ENCODE measurements at places on chromosomes 2 and 18.

DNA sequence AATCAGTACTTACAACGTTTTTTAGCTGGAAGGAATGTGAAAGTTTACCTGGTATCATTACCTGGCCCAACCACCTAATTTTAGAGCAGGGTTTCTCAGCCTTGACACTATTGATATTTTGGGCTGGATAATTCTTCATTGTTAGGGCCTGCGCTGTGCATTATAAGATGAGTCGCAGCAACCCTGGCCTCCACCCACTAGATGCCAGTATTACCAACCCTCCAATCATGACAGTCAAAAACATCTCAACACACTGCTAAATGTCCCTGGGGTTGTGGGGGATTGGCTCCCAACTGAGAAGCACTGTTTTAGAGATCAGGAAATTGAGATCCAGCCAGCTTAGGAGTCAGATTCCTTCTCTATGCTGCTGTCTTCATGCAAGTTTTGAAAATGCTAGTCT lies 265.3 kb upstream of the TCF4 start:
- no peak for DNase-seq

GRCh38 chr18:37657493-37657892 lies 91.9 kb upstream of the CELF4 start:
- no peak for DNase-seq

DNA sequence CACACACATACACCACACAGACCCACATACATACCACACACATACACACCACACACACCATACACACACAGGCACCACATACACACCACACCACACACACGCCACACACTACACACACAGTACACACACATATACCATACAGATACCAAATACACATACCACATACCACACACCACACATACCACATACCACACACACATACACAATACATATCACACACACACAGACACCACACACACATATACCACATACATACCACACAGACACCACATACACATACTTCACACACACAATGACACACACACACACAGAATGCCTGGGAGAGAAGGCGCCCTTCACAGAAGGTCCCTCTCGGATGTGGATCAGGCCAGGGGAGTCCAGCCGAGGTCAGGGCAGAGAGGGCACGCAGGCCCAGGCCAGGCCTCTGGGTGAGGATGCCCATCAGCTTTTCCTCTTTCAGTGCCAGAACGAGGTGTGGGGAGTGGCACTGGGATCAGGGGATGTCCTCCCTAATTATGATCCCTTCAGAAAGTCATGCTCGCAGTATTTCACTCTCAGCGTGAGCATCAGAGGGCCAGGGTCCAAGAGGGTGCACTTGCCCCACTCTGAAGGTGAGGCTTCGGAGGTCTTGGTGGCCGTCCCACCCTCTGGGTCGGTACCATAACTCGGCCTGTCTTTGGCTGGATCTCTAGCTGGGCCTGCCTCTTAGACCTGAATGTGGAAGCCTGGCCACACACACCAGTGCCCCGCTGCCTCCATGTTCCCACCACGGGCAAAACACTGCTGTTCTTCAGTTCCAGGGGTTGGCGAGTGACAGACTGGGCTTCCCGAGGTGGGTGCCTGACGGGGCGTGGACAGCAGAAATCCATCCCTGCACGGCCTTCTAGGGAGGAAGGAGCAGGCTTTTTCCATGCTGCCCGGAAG lies 70.6 kb upstream of the ODC1 start:
- no peak for DNase-seq

- DNase-seq = no peak
Measured at GRCh38 chr18:59062643-59063006, 77.1 kb upstream of the SEC11C start.

Data from stimulated activated CD8-positive, alpha-beta memory T cell treated with anti-CD3 and anti-CD28 coated beads, Interleukin-4, amount 100 ng/mL, for 1 hour (primary cell).